ENCODE measurements at places on chromosomes 11 and 22.

DNA sequence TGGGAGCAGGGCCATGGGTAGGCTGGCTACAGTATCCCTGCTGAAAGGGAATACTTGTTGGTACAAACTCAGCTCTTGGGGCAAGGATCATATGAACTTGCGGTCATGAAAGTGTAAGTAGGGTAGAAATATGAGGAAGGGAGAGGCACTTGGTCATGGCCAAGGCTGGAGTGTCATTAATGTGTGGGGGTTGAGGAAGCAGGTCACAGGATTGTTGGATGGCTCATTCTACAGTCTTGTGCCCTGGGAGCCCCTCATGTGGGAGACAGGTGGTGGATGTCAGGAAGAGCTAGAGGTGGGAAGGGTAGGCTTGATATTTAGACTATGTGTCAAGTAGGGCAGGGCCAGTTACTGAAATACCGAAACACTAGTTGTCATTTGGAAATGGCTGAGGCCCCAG, 95.5 kb downstream of the RRM1 start:
- DNase-seq, result no peak

DNA sequence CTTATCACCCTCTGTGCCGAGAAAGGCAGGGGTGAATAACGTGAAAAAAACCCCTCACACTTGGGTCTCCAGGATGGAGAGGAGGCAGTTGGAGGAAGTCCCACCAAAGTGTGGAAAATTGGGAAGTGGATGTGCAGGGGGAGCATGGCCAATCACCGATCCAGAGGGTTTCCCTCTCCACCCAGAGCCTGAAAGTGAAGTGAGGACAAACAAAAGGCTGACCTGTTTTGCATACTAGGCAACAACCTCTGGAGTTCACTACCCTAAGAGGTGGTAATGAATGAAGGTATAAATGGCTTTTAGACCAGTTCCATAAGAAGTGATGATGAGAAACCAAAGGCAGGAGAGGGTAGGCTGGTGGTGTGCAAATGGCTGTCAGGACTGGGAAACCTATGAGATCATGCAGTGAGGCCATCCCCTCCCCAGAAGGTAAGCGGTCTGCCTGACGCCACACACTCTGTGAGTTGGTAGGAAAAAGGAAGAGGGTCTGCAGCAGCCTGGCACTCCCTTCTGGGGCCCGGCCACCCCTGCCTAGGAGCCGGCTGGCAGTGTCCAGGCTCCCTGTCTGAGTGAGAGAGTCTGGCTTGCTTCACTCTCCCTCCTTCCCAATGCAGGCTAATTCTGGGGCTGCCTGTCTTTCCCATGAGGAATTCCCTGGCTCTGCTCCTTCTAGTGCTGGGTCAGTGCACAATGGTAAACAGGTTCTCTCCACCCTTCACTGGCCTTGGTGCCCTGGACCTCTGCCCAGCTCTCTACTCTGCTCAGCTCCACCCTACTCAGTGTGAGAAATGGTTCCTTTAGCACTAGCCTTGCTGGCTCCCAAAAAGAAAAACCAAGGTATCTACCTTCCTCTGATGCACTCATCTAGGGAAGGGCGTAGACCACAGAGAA, 15.6 kb downstream of the TBC1D10A start:
- no peak for DNase-seq

GRCh38 chr11:2530131-2530854, 85.5 kb downstream of the KCNQ1 start:
- no peak for DNase-seq

DNA sequence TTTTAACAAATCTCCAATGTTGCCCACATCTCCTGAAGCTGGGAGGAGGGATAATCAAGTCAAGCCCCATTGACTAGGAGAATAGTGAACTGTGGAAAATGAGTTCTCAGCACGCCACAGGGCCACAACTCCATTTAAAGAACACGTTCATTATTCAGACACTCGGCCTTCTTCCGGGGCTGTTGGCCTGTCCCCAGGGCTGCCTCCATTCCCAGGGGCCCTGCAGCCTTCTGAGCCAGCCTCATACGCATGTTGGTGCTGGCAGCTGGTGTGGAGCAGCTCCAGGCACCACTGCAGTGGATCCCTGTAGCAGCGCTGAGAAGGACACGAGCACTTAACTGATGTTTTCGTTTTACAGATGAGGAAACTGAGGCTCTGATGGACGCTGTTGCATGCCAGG, 87.5 kb upstream of the RCN1 start:
- no peak for DNase-seq

Measured in central memory CD8-positive, alpha-beta T cell (primary cell).